Kidney (tissue), 22 donors: ENCODE measurements at places on chromosomes 16 and 17. TPM values are rescaled to one million over a fixed set of nuclear protein-coding genes. Genes with fewer than 3 reads are reported as not detected.

- DNase-seq: no peak
- no peak overlapping the region for H3K27ac ChIP-seq
- H3K4me1 ChIP-seq: peaks cover 12% of the 10 kb centered on the region
- H3K27me3 ChIP-seq: no peaks in the 10 kb centered on the region
- H3K36me3 ChIP-seq: no peaks in the 10 kb centered on the region
- H3K4me3 ChIP-seq: no peak overlapping the region
Observed at GRCh38 chr17:77604301-77604972, 354.1 kb upstream of the TNRC6C start.

DNA sequence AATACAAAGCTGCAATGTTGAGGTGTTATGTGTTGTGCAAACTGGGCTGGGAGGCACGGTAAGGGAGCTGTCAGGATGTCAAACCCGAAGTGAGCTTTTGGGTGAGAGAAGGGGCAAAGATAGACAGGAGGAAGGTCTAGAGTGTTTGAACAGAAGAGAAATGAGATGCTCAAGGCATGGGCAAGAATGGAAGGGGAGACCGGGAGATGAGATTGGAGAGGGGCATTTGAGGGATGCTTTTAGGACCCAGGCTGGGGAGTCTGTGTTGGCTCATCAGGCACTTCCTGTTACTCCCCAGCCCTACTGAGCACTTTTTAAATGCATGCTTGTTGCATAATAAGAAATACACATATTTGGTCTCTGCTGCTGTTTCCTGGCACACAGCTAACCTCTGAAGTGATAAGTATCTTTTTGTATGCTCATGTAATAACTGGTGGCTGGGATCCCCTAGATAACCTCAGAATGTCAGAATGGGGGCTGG, 13.7 kb downstream of the UNC45B start:
- H3K27ac ChIP-seq: no peak overlapping the region
- no peaks in the 10 kb centered on the region for H3K4me1 ChIP-seq
- H3K36me3 ChIP-seq: no peaks in the 10 kb centered on the region
- H3K27me3 ChIP-seq: no peaks in the 10 kb centered on the region
- H3K4me3 ChIP-seq: no peak overlapping the region

- H3K27me3 ChIP-seq: no peaks in the 10 kb centered on the region
- H3K4me1 ChIP-seq: no peaks in the 10 kb centered on the region
- no peak overlapping the region for H3K27ac ChIP-seq
- H3K36me3 ChIP-seq: no peaks in the 10 kb centered on the region
- DNase-seq: no peak
- no peak overlapping the region for H3K4me3 ChIP-seq
Observed at GRCh38 chr16:35102780-35103403, 1643.5 kb downstream of the TP53TG3F start.

DNA sequence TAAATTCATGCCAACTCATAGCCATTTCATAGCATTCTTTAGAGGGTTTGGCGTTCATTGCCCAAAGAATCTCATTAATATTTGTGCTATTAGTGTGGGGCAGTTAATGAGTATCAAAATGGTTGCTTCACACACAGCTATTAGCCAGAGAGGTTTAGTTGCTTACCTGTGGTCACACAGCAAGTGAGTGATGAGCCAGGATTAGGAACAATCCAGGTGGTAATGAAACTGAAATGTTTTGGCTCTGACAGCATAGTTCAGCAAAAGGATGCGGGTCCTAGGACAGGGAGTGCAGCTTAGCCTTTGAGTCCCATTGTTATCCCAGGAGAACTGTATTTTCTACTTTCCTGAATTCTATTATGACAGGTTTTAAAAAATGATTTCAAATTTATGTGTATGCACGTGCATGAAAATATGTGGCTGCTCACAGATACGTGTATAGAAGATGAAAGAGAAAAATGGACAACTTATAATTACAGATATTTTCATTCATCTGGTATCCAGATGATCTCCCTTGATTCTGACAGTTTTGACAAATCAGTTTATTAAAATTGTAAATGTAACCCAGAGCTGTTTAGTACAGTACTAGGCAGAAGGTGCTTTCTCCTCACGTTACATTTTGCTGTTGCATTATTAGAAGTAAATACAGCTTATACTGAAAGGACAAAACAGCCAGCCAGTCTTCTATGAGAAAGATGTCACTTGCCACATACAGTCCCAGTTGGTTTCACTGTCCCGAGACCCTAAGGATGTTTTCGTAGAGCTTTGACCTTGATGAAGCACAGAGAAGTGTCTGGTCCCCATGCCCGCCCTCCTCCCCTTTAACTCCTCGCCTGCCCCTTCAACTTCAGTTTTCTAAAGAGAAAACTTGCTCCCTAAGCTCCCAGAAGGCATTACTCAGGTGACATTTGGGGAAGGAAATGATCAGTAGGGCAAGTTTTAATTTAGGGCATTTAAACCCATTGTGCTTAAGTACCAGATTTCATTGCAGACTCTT, 99.8 kb upstream of the TBX2 start:
- no peak overlapping the region for H3K27ac ChIP-seq
- no peaks in the 10 kb centered on the region for H3K4me1 ChIP-seq
- H3K36me3 ChIP-seq: no peaks in the 10 kb centered on the region
- no peak overlapping the region for H3K4me3 ChIP-seq
- DNase-seq: no peak

DNA sequence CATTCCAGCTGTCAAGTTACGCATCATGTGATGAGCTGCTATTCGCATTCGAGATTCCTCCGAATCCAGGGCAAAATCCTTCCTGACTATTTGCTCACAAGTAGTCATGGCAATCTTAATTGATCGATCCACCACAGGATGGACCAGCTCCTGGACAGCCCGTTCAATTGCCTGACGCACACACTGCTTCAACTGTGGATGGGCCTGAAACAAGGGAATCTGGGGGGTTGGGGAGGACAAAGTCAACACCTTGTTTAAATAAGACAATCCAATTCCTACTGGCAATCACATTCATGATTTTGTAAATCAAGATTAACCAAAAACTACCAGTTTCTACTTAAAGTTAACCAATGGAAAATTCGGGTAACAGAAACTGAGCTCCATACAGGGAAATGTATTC, 28.4 kb downstream of the SETD6 start:
- H3K4me1 ChIP-seq: no peaks in the 10 kb centered on the region
- DNase-seq: no peak
- H3K4me3 ChIP-seq: no peak overlapping the region
- no peak overlapping the region for H3K27ac ChIP-seq
- no peaks in the 10 kb centered on the region for H3K27me3 ChIP-seq
- peaks cover 89% of the 10 kb centered on the region for H3K36me3 ChIP-seq

DNA sequence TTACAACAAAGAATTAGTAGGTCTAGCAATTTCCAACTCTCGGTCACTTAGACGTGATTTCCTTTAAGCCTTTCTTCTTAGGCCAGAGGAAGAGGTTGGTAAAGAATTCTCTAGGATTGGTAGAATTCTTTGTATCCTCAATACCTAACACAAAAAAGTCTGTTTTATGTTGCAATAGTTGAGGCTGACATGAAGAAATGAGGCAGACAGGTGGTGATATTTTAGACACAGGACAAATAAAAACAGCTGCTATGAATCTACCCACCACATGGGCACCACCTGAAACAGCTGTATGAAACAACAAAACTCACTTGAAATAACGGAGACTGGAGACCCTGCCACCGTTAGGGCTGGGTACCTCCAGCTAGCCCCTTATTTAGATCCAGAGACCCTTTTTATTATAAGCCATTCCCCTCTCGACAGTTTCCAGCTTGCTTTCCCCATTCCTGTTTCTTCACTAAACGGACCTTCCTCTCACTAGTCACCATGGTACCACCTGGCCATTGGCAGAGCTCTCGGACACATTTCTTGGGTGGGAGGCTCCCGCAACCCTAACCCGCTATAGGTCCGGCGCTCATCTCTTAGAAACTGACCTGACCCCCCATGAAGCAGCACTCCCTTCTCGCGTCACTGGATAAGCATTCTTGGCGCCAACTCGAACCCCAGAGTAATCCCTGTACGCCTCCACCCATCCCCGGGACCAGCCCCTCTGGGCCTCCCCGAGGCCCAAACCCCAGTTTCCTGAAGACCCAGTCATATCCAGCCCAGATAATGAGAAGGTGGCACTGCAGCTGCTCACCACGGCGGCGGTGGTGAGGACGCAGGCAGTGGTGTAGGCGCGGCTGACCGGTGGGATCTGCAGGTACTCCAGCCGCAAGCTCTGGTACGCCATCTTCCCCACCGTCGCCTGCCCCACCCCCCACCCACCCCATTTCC, at the start of gene DERL2:
Gene DERL2, minus strand, starts transcription at position 909 of the 936 bp plus-strand sequence. Its CDS starts 17 bp downstream, at position 892.
- H3K36me3 ChIP-seq: peaks cover 20% of the 10 kb centered on the region
- H3K27me3 ChIP-seq: no peaks in the 10 kb centered on the region
- no peaks in the 10 kb centered on the region for H3K4me1 ChIP-seq
- DNase-seq: no peak

DNA sequence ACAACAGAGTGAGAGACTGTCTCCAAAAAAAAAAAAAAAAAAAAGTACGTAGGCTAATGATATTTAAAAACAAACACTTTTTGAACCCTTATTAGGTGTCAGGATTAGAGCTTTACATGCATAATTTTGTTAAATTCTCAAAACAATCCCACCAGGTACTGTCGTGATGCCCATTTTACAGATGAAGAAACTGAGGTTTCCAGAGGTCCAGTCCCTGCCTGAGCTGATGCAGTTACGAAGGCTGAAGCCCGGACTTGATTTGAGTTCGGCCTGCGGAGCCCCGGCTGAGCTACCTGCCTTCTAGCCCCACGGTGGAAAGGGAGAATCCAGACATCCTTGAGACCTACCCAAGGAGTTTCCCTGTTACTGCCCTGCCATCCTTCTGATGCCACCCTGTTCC, 137.5 kb upstream of the EEF2KMT start:
- H3K27ac ChIP-seq: no peak overlapping the region
- H3K4me3 ChIP-seq: no peak overlapping the region
- no peaks in the 10 kb centered on the region for H3K4me1 ChIP-seq
- no peaks in the 10 kb centered on the region for H3K36me3 ChIP-seq
- no peaks in the 10 kb centered on the region for H3K27me3 ChIP-seq

DNA sequence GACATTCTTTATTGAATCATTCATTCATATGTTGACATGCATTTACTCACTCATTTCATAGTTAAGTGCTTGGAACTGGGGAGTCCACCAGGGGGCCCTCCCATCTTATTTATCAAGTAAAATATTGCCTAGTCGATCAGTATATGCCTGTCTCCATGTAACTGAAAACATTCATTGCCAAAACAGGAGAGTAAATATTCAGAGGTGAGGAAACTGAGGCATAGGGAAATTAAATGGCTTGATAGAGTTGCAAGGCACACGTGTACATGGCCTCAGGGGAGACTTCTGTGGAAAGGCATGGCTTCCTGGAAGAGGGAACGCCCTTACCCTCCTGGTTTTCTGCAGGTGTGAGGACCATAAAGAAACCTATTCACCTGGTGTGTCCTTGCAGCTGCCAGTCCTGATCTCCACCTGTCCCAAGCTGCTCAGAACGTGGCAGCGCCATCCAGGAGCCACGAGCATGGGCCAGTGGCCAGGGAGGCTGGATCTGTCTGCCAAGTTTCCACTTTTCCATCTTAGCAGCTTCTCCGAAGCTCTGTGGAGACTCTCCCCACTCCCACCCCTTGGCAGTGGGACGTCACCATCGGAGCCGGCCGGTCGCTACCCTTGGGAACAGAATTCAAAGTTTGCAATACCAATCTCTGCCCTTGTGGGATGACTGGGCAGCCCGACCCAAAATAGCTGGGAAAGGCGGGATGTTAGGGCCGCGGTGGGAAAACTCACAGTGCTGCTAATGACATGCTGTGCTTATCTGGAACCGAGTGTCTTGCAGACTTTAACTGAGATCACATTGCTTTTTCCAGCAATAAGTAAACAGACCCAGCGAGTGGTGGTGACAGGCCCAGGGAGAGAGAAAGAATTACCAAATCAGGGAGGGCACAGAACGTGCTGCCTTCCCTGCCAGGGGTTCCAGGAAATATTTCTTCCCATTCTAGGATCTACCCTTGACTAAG, 4.1 kb upstream of the C1QTNF1 start:
- H3K27me3 ChIP-seq: peaks cover 2% of the 10 kb centered on the region
- peak overlapping the region; percentile 17 for H3K27ac ChIP-seq
- DNase-seq: no peak
- H3K4me1 ChIP-seq: peaks cover 4% of the 10 kb centered on the region
- H3K36me3 ChIP-seq: no peaks in the 10 kb centered on the region
- H3K4me3 ChIP-seq: no peak overlapping the region

NAA38 gene
- polyA plus RNA-seq: 246 TPM

PRAC2 gene
- not detected for polyA plus RNA-seq

CMTM2 gene
- not detected for polyA plus RNA-seq

NPIPB13 gene
- 1.2 TPM for polyA plus RNA-seq

KRTAP9-8 gene
- polyA plus RNA-seq: not detected

CES5A gene
- not detected for polyA plus RNA-seq

CDYL2 gene
- polyA plus RNA-seq: 2.6 TPM
